ENCODE measurements at places on chromosomes 16 and 17.
A peak's percentile ranks its signal among the peaks of the same experiment; 100 is the strongest.

DNA sequence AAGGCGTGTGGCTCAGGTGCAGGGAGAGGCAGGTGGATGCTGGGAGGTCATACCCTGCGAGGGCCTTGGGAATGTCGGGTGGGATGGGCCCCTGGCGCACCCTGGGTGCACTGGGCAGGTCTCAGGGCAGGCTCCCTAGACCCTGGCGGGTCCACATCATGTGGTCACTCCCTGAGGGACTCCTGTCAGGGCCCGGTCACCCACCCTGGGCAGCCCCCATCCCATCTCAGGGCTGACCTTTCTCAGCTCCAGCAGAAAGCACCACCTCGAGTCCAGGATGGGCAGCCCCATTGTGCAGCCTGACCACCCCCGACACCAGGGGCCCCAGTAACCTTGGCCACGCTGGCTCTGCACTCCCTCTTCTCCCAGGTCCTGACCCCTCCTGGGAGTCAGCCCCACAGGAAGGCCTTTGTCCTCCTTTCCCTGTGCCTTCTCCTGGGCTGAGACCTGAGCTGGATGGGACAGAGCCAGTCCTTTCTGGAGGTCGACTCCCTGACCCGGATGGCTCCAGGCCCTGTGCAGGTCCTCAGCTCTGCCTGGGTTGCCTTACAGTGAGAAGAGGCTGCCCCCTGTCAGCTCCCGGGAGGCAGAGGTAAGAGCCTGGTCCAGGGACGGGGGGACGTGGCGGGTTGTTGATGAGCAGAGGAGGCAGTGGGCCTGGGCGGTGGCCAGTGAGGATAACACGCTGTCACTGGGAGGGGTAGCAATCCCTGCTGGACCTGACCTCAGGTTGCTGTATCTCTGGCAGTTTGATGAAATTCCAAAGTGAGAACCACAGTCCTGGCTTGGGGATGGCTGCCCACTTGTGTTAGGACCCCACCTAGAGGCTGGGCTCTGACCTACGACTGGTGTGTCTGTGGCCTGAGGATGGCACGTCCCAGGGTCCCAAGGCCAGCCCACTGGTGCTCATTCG, 77.9 kb downstream of the GOSR1 start:
- no peak for DNase-seq

DNA sequence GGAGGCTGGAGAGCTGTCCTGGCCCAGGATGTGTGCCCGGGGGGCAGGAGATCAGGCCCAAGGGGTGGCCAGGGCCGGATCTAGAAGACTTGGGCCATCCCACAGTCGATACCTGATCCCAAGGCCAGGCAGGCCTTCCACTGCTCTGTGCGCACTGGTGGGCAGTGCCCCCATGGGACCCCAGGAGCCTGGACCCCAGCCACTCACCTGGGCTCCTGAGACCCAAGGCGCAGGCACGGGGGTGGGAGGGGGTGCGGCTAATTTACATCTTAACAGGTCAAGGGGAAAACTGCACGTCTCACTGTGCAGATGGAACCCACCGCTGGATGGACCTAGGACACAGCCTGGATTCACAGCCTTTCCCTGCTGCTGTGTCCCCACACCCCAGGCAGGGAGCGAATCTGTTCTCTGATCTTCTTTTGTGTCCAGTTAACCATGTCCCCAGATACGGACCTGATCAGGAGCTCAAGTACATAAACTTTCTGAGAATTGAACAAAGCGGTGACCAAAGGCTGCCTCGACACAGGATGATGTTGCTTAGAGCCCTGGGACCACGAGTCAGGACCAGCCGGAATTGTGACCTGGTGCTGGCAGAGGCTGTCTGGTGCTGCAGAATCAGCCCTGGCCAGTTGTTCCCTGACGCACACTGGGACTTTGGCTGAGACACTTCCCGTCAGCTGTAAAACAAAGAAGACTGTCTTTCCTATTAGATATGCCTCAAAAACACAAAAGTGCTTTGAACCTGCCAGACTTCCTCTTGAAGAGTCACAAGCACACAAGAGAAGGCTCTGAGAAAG, 60.6 kb downstream of the TNFRSF13B start:
- DNase-seq, result no peak

DNA sequence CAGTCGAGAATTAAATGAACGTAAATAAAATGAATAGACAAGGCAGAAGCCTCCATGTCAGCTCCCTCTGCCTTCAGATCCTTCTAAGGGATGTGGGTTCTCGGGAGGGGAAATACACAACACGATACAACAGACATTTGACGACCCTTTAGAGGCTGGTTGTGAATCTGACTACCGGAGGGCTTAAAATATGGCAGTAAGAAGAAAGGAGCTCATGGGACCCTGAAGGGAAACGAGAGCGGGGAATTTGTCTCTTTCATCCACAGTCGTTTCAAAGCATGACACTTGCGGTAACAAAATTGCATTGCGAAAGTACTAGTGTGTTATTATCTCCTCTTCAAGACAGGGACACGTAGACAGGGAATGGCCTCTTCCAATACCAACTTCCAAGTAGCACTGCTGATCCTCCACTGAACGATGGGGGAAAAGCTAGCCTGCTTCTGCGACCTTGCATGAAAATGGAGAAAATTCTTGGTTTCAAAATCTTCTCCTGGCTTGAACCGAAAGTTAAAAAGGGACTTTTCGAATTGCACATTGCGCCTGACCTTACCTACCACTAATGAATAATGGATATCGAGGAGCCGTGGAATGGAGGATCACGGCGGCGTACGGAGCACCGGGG, 1.2 kb upstream of the TNRC6C start:
- DNase-seq, result no peak

DNA sequence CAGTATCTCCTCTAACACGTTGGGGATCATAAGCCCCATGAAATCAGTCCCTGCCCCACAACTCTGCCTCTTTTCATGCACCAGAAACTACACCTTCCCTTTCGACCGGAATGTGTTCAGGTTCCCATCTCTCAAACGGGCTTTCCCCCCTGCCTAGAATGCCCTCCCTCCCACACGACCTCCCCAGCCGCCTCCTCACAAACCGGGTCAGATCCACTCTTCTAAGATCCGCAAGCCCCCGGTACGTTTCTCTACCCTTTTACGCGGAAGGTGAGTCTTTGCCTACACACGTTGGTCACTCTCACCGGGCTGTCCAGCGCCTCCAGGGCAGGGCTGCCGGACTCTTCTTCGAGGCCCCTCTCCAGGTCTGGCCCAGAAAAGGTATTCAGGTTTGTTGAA, 708 bp downstream of the DHX33 start:
- no peak for DNase-seq

DNA sequence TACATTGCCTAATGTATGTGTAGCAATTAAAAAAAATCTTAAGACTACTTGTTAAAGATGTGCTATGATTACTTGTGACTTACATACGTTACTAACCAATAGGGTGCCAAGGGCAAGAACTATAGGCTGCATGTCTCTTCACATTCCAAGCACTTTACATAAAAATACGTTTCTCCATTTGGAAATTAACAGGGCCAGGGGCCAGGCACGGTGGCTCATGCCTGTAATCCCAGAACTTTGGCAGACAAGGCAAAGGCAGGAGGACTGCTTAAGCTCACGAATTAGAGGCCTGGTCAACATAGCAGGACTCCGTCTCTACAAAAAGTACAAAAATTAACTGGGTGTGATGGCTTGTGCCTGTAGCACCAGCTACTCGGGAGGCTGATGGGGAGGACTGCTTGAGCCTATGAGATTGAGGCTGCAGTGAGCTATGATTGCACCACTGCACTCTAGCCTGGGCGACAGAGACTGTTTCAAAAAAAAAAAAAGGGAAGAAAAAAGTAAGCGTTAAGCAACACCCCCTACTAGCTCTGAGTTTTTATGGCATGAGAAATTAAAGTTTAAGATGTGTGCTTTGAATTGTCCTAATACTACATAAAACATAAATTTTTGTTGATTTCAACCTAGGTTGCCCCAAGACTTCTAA, 12.3 kb downstream of the PSMD12 start:
- DNase-seq, result no peak

DNA sequence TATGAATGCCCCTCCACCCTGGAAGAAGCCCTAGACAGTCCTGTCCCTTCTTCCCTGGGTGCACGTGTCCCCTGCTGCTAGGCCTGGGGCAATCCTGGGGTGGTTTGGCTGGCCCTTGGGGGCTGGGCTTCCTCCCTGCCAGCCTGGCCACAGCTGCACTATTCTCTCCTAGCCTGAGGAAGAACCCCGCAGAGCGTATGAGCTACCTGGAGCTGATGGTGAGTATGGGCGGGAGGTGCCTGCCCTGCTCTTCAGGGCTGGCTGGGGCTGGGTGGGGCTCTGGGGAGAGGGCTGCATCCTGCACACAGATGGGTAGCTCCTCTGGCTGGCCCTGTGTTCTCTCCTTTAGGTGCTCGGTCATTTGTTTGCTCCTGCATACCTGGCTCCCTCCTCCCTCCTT, 28.8 kb downstream of the MAP2K3 start:
- DNase-seq, result no peak

- no peak for DNase-seq
These were observed 5.9 kb downstream of the RNF222 start for GRCh38 chr17:8391711-8392110.

DNA sequence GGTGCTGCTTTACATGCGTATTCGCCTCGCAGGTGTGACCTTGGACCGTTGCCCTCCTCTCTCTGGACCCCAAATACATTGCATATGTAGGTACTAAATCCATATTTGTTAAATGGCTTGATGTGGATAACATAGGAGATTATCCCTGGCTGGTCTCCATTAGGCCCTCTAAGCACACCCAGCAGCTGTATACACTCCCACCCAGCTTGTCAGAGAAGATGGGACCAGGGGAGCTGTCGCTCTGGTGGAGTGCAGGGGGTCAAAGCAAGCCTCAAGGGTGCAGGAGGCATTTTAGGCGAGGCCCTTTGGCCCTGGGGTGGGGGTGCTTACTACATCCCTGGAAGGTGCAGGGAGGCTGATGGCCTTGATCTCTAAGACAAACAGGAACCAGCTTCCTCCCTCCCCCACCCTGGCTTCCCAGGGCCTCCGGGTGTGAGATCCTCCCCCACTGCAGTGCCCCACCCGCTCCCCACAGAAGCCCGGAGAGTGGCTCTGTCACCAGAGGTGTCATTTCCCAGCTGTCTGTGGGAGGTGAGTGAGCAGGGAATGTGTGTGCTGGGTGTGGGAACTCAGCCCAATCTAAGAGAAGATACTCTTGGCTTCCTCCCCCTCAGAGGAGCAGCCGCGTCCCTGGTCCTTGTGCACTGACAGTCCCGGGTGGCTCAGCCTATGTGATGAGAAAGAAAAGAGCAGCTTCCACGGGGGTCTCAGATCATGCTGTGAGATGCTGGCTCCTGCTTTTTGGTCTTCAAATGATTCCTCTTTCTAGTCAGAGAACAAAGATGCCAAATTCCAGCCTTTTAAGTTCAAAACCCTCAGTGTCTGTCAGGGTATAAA, 1.4 kb upstream of the VAMP2 start:
- no peak for DNase-seq

GRCh38 chr16:72932050-72932449, 115.9 kb downstream of the ZFHX3 start:
- no peak for DNase-seq

DNA sequence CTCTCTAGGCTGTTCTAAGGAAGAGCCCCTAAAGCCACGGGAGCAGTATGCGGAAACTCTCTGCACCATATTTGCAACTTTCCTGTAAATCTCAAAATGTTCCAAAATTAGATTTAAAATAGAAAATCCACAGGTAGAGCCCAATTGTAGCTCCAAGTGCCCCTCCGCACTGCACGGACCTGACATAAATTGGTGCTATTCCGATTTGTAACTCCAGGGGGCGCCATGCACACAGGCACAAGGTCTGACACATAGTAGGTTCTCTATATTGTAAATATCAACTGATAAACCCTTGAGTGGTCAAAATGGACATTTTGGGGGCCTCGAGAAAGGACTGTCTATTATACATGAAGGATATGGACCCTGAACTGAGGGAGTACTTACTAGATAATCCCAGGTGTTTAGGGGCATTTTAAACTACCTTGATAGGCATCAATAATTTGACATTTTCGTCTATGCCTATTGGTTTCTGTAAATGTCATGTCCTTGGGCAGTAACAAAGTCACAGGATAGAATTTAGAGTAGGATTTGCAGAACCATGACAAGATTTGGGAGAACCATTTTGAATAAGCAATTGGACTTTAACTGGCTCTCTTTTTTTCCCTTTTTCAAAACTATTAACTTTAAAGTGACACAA, 36.6 kb upstream of the TMEM132E start:
- peak; percentile 4 for DNase-seq

DNA sequence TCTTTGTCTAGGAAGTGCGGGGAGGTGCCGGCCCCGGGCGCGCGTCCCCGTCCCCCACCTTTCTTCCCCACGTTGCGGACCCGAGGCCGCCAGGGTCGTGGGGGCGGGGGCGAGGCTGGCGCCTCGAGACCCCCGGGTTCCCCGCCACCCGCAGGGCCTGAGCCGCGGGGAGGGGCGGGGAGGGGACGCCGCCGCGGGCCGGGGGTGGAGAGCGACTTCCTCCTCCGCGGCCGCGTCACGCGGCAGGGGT, 1.8 kb upstream of the ACTG1 start:
- DNase-seq, result no peak

DNA sequence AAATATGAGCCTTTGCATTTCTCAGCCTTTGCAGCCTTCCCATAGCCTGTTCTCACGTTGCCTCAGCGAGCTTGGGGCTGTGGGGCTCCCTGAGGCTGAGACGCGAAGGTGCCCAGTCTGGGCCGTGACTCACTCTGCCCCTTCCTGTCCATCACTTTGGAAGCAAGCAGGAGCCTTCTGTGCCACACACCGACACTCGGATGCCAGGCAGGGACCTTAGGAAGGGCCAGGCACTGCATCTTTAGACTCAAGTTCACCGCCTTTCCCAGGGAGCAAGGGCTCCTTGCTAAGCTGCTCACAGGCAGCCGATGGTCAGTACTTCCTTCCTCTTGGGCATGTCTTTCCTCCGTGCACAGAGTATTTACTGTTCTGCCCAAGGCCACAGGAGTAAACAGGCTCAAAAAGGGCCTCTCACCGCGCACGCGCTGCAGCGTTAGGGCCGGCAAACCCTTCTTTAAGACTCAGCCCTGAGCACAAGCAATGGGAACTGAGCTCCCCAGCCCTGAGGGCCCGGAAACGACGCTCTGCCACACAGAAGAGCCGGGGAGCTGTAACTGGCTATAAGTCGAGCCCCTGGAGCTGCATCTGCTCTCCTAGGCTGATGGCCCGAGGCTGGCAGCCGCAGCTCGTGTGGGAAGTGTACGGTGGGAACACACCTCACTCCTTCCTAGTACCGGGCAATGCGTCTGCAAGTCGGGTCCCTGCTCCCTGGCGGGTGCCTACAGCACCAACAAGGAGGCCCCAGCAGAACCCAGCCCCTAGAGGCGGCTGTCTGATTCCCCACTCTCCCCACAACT, 7.2 kb downstream of the TIMM22 start:
- no peak for DNase-seq

GRCh38 chr16:57023541-57024249, 34.3 kb downstream of the NLRC5 start:
- DNase-seq, result no peak

DNA sequence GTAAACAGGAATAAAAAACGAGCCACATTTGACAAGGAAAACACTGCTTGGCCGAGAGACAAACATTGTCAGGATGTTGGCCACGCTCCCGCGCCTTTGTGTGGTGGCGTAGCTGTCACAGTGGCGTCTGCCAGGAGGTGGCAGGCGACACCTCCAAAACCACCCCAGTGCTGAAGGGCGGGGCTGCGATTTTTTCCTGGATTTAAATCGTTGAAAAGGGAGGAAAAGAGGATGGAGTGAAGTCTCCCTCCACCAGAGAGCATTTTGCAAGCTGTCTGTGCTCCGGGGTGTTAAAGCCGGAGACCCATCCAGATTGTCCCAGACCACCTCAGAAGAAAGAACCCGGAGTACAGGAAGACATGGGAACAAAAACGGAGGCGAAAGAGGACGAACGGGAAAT, 12.7 kb downstream of the MRM3 start:
- DNase-seq, result peak; percentile 89
